ENCODE measurements at places on chromosomes 5 and 9.

GRCh38 chr5:53358794-53359193 lies 121.6 kb upstream of the FST start:
- DNase-seq, result no peak

- no peak for DNase-seq
These were observed 199.8 kb downstream of the MAPKAP1 start for GRCh38 chr9:125507226-125507625.

GRCh38 chr5:90519081-90519480 lies 10.3 kb downstream of the LYSMD3 start:
- DNase-seq, result no peak

DNA sequence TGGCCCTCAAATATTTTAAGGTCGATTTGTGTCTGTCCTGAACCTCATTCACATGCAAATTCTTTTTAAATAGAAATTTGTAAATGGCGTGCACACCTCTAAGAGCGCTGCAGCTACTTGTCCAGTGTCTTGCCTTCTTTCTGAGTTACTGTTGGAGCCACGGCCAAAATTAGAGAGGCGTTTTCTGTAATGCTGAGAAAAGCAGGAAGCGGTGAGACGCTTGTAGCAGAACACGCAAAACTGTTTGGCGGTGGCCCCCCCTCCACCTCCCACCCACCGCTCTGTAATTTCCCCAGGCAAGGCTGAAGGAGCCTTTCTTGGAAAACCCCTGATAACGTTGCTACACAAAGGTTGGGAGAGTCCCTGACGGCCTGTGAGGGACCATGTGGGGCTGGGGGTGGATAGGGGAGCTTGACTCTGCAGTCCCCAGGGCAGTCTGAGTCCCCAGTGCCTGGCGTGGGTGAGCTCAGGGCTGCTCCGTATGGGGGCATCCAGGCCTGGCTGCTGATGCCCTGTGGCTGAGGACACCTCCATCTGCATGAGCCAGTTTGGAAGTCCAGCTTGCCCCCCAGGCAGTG lies 96.5 kb downstream of the GADD45G start:
- DNase-seq, result no peak

GRCh38 chr5:42761791-42762190 lies 5.2 kb downstream of the CCDC152 start:
- DNase-seq, result no peak

- DNase-seq, result no peak
These were observed 226.9 kb downstream of the MAN2A1 start for GRCh38 chr5:109916481-109917153.

GRCh38 chr5:56914678-56915077 lies 5.3 kb downstream of the SETD9 start:
- DNase-seq, result no peak

All from coronary artery (tissue), 2 donors.